ENCODE measurements at places on chromosomes 13 and 19. TPM values are rescaled to one million over a fixed set of nuclear protein-coding genes. Genes with fewer than 3 reads are reported as not detected.

Gene TNFRSF19
- total RNA-seq, result 1.2 TPM

Gene C19orf38
- 20.6 TPM for total RNA-seq

Gene IGFL3
- not detected for total RNA-seq

Gene SMAD9
- 3.9 TPM for total RNA-seq

Gene NTN5
- 6.8 TPM for total RNA-seq

Data from Peyer's patch (tissue), 4 donors.